Smooth muscle cell of bladder (primary cell): ENCODE measurements at places on chromosomes 6 and 20. TPM values are rescaled to one million over a fixed set of nuclear protein-coding genes. Genes with fewer than 3 reads are reported as not detected.

FILIP1 gene
- 0.14 and 0.28 TPM in 2 replicates for total RNA-seq

BPIFB4 gene
- total RNA-seq = not detected in 2 replicates

EYA4 gene
- total RNA-seq = 16.6 and 16.8 TPM in 2 replicates

RAB44 gene
- under 0.01 TPM in 2 replicates for total RNA-seq

KCNB1 gene
- total RNA-seq = under 0.01 TPM in 2 replicates

RSPO3 gene
- total RNA-seq = 3.7 and 17.4 TPM in 2 replicates
